A375 (cell line): ENCODE measurements at places on chromosomes 6 and 20. TPM values are rescaled to one million over a fixed set of nuclear protein-coding genes. Genes with fewer than 3 reads are reported as not detected.

The FAXC gene
- total RNA-seq = 2.8 and 5.2 TPM in 2 replicates

The FAM162B gene
- total RNA-seq = not detected in 2 replicates

The LY6G6C gene
- total RNA-seq = not detected in 2 replicates

The ADTRP gene
- 1.1 and 1.4 TPM in 2 replicates for total RNA-seq

The FNDC1 gene
- not detected in 2 replicates for total RNA-seq

The HUS1B gene
- 0.87 and 1.9 TPM in 2 replicates for total RNA-seq

The KHDC1L gene
- total RNA-seq = not detected in 2 replicates

The ACSS2 gene
- 77.8 and 94.8 TPM in 2 replicates for total RNA-seq

The RNF182 gene
- 4.3 and 5.2 TPM in 2 replicates for total RNA-seq
